ENCODE measurements at places on chromosomes 5 and 9.

DNA sequence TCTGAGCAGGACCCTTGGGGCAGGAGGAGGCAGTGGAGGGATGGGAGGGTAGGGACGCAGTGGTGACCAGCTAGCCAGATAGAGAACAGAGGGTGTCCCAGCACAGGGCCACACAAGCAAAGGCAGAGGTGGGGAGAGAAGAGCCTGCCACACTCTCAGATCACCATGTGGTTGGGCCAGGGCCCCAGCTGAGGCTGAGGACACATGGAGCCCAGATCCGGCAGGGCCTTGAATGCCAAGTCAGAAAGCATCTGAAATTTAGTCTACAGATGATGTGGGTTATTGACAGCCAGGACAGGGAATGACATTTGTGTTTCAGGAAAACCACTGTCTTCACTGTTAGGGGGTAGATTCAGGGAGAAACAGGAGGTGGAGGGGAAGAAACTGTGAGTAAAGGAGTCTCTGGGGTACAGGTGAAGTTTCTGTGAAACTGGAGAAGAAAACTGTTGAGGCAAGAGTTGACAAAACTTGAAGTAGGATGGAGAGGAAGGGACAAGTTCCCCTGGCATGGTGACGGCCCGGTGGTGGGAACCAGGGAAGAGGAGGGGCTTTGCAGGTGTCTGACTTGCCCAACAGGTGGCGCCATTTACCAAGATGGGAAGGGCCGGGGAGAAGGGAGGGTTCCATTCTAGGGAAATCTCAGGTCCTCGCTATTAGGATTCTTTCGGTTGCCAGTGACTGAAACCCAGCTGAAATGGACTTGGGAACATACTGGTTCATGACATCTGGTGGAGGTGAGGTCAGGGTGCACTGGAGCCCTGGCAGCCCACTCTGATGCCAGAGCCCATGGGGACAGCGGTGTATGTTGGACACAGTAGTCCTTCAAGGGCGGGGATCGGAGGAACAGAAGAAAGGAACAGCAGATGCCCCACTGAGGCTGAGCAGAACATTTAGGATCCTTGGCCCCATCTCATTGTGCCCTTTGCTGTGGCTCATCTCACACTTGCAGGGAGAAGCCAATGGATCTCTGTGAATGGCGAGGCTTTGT is 100.1 kb downstream of the KCNIP1 start:
- DNase-seq, result no peak

DNA sequence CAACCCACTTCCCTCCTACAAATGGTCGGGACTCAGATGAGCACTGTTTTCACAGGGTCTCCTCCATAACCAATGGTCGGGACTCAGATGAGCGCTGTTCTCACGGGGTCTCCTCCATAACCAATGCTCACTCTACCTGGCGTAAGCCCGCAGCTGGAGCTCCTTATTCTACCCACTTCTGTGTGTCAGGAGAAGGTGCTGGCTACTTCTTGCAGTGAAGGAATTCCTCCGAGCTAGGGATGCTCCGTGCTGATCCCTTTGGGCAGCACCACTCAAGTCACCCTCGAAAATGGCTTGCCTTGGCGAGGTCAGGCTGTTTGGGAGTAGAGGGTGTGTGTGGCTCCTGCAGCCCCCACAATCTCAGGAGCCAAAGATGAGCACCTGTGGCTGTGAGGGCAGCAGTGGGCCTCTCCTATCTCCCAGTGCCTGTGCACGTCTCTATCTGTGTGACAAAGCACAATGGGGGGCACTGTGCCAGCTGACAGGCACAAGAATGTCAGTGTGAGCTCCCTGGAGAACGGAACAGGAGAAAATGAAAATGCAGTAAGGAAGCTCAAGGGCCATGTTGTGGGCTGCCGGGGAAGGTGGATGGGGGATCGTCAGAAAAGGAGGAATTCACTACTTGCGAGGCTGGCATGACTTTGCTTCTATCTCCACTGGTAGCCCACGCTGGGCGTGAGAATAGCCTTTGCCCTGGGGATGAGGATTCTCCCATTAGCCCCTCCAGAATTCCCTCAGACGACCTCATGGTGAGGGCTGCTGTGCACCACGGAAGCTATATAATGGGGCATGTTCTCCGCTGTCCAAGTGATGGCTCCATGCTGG is 3.9 kb upstream of the BTNL9 start:
- no peak for DNase-seq

- no peak for DNase-seq
These were observed 52.7 kb downstream of the MEGF10 start for GRCh38 chr5:127343313-127343712.

- DNase-seq, result no peak
These were observed 3.7 kb upstream of the DPM2 start for GRCh38 chr9:127941062-127941960.

GRCh38 chr5:42059291-42059690 is 134.2 kb downstream of the FBXO4 start:
- no peak for DNase-seq

DNA sequence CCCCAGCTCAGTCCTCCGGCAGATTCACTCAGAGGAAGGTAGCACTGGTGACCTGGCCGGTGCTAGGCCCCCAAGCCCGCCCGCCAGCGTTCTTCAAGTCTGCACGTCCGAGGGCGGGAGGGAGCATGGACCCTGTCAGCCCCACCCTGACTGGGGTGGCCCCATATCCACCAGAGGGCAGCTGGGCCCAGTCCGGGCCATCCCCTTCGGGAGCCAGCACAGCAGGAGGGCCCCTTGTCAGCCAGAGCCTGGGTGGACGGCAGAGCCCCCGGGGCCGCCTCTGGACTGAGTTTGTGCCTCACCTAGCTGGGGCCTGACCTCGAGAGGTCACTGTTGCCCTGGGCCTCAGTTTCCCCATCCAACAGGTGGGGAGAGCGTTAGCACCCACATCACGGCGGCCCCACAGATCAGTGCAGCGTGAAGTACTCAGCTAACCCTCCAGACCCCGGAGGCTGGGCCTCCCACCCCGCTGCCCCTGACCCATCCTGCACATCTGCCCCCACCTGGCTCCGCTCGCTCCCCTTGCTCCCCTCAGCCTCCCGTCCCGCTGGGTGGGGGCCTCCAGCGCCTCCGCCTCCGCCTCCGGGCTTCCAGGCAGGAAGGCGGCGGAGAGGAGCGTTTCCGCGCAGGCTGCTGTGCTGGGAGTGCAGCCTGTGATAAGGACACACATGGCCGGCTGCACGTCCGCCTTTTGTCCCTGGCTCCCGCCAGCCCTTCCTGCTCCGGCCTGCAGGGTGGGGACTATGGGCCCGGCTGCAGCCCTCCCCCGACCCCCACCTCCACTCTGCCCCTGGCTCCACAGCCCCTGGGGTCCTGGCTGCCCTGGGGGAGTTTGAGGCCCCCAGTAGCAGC is 16.6 kb upstream of the EGFL7 start:
- DNase-seq, result no peak

DNA sequence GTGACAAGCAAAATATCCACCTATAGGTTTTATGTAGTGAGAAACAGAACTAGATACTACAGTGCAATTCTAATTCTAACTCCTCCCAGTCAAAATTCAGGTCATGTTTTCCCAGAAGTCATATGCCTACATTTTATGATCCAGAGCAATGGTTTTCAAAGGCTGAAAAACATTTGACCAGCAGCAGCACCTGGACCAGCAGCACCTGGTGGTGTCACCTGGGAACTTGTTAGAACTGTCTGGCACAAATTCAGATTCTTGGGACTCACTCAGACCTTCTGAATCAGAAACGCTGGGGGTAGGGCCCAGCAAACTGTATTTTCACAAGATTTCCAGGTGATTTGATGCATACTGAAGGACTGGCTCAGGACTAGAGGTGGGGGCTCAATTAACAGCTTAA is 367.7 kb upstream of the RFX3 start:
- no peak for DNase-seq

DNA sequence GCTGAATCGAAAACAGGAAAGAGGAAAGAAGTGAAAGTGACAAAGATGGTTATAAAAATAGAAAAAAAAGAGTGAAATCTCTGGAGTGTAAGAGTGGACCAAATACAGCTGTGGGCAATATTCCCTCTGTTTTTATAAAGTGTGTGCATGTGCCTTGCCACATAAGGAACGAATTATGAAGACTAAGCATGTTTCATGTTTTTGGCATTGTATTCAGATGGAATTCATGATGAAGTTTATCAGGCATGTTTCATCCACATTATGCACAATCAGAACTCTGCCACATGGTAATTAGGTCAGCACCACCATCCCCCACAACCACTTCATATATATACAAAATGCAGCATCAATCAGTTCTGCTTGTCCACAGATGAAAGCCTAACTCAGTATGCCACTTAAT is 348.0 kb downstream of the ZNF608 start:
- no peak for DNase-seq

GRCh38 chr5:55929020-55929799 is 65.6 kb downstream of the IL6ST start:
- no peak for DNase-seq

DNA sequence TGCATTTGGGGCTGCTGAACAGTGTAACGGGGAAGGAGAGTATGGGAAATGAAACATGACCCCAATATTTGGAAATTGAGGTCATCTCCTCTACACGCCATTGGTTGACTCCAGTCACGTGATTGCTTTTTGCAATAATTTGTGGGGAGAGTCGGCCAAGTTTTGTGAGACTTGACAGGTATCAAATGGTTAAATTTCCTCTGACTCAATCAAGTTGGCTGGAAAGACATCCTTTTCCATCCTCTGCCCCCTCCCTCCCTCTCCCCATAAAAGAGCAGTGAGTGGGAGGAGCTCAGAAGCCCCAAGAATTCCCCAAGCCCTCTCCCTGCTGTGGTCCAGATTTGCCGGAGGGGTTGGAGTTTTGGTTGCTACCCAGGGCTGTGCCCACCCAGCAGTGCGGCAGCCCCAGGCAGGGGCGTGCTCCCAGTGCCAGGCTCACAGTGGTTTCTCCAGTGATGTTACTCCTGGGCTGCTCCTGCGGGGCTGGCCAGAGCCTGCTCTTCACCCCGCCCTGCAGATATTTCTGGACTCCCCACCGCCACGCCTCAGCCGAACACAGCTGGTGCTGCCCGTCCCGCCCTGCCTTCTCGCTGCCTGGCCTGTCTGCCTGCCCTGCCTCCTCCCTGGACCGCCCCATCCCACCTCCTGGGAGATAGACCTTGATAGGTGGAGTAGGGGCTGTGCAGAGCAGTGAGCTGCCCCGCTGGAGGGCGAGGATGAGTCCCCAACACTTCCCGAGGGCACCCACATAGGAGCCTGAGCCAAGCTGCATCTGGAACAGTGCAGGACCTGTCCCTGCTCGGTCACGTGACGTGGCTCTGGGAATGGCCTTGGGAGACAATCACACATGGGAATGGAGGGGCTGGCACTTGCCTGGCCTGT is 3.4 kb downstream of the COL5A1 start:
- DNase-seq, result no peak

- DNase-seq, result no peak
These were observed 443.1 kb upstream of the ZNF462 start for GRCh38 chr9:106419829-106420228.

DNA sequence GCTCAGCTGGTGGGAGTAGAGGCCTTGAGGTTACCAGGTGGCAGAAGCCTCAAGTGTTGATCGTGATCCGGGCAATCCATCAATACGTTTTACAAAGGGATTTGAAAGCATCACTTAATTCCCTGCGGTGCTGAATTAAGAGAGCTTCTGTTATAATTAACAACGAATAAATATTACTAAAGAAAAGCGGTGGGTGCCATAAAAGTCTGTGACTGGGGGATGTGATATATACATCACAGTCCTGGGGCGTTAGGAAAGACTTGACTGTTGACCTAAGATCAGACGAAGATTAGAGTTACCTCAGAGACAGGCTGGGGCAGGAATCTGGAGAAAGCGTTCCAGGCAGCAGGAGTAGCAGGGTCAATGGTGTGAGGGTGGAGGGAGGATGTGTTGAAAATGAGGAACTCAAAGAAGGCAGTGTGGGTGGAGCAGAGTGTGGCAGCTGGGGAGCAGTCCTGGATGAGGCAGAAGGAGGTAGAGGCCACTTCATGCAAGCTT is 6.7 kb upstream of the C5orf63 start:
- no peak for DNase-seq

DNA sequence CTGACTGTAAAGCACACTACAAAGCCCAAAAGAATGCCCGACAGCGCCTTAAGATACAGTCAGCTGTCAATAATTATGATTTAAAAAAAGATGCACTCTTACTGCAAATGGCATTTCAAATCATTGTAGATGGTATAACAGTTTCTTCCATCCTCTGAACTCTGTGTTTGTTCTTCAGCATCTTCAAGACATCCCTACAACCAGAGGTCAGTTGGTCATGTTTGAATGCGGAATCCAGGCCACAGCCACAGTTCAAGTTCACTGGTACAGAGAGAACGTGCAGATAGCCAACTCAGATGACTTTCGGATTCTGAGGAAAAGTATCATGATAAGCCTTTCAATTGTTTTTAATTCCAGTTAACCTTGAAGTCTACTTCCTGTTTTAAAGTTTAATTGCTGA is 8.7 kb upstream of the MYOT start:
- no peak for DNase-seq

- no peak for DNase-seq
These were observed 86.1 kb downstream of the SMIM23 start for GRCh38 chr5:171871711-171872110.

- DNase-seq, result no peak
These were observed 127.4 kb downstream of the PALM2AKAP2 start for GRCh38 chr9:109907400-109907799.

DNA sequence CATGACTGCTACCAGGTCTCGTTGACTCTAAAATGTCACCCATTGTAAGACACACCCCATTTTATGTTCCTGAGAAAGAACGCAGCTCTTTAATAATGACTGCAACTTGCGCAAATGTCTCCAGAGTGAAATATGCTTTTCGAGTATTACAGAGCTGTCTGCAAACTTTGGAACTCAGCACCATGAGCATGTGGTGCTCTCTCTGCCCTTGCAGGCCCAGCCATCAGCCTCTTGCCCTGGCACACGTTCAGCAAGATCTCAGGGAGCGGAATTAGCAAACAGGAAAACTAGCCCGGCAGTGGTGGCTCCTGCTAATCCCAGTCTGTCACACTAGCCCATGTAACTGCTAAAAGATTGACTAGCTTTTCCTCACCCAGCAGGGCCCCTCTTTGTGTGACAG is 114.5 kb upstream of the SLC1A3 start:
- DNase-seq, result no peak

DNA sequence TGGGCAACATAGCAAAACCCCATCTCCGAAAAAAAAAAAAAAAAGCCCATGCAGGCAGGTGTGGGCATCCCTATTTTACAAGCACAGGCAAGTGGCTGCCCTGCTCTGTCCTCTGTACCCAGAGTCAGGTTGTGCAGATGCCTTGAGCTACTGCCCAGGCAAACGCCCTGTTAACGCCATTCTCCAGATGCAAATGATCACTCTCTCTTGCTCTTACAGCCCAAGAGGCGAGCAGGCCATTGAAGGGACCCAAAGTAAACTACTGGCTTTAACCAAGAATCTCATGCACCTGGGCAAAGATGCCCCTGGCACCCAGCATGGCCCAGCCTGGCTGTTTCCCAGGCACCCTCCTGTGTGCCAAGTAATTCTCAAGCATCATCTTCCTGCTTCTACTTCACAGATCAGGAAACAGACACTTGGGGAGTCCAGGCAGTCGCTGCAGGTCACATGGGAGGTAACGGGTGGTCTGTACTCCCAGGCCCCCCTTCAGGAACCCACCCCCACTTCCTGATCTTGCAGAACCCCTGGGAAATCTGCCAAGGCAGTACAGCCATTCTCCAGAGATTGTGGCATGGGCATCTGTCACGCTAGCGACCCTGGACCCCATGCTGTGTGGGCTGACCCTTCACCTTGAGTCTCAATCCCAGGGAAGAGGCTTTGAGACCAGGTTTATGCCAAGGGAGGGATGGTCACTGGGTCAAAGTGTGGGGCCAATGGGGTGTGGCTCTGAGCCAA is 14.2 kb downstream of the EEIG1 start:
- no peak for DNase-seq

- no peak for DNase-seq
These were observed 1243.0 kb upstream of the CDH9 start for GRCh38 chr5:28281351-28281750.

Data from activated naive CD4-positive, alpha-beta T cell (primary cell).